ENCODE measurements at places on chromosomes 1 and 21.

- no peak for DNase-seq
Observed at GRCh38 chr1:82466416-82466815, 665.7 kb downstream of the ADGRL2 start.

- DNase-seq, result no peak
Observed at GRCh38 chr1:178485541-178485981, 11.2 kb downstream of the CLEC20A start.

GRCh38 chr1:143651350-143651992 lies 320.3 kb downstream of the FAM72C start:
- no peak for DNase-seq

DNA sequence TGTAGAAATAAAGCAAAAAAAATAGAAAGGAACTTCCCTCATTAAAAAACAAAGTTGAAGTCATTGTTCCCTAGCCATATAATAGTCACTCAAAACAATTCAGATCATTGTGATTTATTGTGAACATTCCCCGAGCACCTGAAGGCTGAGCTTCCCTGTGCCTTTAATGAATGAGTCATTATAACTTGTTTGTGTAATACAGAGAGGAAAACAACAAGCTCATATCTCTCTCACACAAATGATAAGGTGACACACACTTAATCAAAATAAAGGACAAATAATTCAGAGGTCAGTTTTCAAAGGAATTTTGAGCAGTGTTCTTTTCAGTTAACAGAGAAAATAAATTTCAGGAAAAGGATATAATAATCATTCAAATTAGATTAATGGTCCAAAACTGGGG lies 326.2 kb downstream of the DUSP10 start:
- DNase-seq, result no peak

GRCh38 chr1:6888268-6888667 lies 103.0 kb downstream of the CAMTA1 start:
- DNase-seq, result no peak

DNA sequence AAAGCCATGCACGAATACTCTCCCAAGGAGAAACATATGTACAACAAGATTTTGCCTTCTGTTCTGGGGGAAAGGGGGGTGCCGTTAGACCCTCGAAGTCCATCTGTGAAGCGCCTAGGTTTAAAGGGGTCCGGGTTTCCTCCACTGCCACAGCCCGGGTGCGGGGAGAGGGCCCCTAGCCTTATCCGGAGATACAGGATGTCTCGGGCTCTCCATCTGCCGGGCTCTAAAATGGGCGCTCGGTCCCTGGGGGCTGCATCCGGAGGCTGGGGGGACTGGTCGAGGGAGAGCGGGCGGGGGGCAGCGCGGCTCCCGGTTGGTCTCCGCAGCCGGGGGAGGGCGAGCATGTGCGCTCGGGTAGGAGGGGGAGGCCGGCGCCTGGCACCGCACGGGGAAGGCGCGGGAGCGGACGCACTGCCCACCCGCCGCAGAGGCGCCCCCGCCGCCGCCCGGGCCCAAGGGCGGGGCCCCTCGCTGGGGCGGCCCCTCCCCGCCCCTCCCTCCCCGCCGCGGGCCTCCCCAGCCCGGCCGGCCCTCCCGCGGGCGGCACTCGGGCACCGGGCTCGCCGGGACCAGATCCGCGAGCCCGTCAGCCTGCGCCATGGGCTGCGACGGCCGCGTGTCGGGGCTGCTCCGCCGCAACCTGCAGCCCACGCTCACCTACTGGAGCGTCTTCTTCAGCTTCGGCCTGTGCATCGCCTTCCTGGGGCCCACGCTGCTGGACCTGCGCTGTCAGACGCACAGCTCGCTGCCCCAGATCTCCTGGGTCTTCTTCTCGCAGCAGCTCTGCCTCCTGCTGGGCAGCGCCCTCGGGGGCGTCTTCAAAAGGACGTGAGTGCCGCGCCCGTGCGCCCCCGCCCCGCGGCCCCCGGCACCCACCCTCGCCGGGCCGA lies 63.1 kb downstream of the ELK4 start:
- DNase-seq, result no peak

All from HuH-7 (cell line).